ENCODE measurements at places on chromosomes 5 and 9.

GRCh38 chr5:111557686-111558085 lies 45.4 kb upstream of the STARD4 start:
- no peak for DNase-seq

GRCh38 chr9:87517732-87518131 lies 20.1 kb downstream of the DAPK1 start:
- no peak for DNase-seq

DNA sequence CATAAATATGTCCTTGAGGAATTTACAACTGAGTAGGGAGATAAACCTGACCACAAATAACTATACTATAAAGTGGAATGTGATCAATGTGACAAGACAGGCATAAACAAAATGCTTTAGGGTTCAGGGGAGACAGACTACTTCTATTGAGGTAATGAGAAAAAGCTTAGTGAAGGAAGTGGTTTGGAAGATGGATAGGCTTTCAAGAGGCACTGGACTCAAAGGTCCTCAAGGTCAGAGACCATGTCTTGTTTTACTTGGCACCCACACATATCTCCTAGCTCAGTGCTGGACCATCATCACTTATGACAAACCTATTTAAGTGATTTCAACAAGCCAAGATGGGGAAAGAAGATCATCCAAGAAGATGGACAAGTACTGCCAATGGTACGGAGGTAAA lies 257.8 kb downstream of the BNC2 start:
- DNase-seq = no peak

GRCh38 chr9:89304020-89304833 lies 6.8 kb upstream of the CKS2 start:
- DNase-seq = no peak

- no peak for DNase-seq
Measured at GRCh38 chr9:35847792-35848572, 19.0 kb downstream of the TMEM8B start.

- DNase-seq = no peak
Measured at GRCh38 chr9:93122721-93123221, 11.3 kb downstream of the NINJ1 start.

- no peak for DNase-seq
Measured at GRCh38 chr5:62621280-62621679, 42.7 kb downstream of the LRRC70 start.

DNA sequence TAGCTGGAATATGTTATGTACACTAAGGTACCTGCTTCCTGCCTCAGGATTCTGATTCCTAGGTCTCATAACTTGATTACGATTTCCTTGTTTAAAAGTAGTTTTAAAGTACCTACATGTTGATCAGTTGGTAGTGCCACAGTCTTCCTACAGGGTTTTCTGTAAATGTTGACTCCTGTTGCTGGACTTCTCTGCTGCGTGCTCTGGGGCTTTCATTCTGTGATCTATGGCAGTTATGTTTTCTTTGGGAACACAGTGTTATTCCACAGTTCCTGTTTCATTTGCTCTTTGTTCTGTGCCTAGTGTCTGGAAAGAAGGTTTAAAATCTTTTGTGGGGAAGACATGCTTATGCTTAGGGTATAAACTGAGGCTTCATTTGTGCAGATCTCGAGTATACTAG lies 343.5 kb downstream of the PLK2 start:
- DNase-seq = no peak

- no peak for DNase-seq
Measured at GRCh38 chr5:114330916-114331531, 30.8 kb upstream of the KCNN2 start.

DNA sequence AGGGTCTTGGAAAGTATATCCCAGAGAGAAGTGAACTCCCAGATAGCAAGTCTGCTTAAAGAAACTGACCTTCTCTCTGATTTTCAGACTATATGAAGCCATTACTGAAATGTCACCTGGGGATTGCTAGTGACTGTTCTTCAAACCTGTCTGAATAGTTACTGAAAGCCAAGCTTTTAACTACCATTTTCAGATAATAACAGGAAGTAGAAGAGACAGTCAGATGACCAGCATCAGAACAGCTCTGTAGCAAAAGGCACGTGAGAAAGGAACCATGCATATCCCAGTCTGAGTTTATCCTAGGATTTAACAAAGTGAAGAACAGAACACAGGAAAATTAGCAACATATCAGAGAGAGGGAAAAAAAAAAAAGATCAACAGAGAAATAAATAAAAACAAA lies 74.9 kb upstream of the SELENOP start:
- DNase-seq = no peak

DNA sequence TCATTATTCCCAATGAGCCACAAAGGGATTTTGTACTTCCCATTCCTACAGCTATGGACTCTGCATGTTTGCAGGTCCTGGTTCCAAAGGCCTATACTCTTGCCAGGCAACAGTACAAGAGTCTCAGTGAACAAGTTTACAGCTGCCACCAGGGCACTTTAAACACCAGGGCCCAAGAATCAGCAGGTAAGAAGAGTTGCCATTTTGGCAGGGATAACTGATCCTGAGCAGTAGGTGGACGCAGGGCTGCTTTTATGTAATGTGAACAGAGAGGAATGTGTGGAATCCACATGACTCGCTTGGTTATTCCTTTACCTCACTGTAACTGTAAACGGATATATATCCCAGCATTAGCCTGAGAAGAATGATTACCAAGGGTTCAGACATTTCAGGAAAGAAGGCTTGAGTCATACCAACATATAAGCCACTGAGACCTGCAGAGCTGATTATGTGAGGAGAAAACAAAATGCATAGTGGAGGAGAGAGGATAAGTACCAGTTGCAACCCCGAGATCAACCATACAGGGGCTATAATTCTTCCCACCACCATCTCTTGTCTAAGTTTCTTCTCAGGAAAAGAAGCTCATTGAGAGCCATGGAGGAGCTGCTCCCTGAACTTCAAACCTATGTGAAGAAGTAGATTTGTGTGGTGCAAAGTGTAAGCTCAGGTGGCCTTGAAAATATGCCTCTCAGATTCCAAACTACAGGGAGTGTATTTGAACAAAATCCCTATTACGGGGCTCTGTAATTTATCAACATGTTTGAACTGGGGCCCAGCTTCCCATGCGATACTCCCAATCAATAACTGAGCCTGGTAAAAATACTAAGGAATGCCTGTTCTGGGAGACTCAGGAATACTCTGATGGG lies 24.6 kb downstream of the RAPGEF6 start:
- DNase-seq = no peak

DNA sequence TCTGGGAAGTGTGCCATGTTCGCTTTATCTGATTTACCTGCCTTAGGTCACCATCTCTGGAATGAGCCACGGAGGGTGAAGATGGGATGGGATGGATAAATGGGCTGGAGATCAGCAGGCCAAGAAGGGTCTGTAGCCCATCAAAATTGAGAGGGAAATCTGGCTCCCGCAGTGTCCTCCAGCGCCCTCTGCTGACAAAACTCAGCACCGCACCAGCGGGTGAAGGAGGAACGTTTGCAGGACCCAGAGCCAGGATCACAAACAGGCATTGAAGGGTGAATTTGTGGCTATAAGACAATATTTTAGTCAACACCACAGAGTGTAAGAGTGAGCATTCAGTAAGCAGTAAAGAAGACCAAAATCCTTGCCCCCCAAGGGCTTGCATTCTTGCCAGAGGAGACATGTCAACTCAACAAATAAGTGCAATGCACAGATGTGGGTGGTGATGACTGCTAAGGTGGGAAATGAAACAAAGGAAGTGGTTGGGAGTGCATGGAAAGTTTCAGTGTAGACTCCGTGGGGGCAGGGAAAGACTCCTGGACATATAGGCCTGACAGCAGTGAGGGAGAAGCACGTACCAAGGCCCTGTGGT lies 124.4 kb downstream of the TENT4A start:
- DNase-seq = no peak

DNA sequence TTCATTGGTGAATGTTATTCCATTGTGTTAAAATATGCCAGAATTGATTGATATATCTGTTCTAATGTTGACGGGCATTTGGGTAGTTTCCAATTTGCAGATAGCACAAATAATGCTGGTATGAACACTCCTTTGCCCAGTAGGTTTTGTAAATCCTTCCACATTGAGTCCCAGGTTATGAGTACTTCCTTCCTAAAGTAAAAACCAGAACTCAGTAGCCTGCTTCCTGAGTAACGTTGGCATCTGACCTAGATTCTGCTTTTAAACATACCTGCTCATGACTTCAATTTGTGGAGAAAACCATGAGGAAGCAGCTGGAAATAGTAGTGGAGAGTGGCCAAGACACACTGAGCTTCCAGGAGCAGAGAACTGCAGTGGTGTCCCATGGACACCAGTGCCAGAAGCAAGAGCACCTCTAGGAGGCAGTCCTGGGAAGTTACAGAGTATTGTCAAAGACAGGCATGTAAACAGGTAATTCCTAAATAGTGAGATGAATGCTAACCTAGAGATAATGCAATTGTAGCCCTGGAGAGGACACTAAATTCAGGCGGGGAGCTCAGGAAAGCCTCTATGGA lies 24.3 kb upstream of the RASGRF2 start:
- DNase-seq = no peak

DNA sequence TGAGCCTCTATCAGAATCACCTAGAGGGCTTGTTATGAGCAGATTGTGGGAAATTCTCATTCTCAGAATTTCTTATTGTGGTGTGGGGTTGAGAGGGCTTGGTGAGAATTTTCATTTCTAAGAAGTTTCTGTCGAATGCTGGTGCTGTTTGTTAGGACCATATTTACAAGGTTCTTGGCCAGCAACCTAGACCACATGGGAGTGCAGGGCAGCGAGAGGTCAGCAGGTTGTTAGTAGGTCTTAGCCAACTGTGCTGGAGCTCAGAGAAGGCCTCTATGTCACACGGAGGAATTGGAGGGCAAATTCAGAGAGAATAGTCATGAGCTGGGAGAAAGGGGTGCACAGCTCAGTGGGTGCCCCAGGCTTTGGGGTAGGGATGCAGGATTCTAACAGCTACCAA lies 357.0 kb downstream of the LRRC70 start:
- no peak for DNase-seq

DNA sequence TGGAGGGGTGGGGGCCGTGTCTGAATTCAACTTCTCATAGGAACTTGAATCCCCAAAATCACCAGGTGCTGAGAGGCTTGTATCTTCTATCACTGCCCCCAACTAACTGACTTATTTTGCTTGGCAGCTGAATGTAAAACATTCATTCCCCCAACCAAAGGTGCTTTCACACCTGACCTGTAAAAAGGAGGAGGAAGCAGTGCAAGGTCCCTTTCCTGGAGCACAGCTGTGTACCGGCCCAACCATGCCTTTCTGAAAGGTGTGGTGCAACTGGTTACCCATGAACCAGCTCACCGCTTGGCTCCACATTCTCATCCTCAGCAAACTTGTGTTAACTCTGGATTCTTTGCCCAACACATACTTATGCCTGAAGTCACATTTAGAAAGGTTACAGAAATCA lies 34.7 kb downstream of the TMEM167A start:
- DNase-seq = no peak

DNA sequence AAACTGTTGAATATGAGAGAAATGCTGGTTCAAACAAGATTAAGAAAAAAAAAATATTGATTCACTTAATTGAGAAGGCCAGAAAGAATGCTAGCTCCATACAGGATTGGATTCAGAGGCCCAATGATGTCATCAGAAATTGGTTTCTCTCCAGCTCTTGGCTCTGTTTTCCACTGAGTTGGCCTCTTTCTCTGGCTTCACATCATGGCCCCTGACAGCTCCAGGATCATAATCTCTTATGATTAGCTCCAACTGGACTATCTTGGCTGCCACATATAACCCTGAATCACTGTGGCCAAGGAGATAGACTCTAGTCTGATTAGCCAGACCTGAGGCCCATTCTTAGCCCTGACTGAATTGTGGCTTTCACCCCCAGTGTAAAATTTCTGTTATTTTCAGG lies 244.7 kb upstream of the GRAMD2B start:
- DNase-seq = no peak

All from T-cell (primary cell).